Keratinocyte (primary cell): ENCODE measurements at places on chromosomes 7 and 10.

GRCh38 chr7:98703916-98704315 is 86.8 kb downstream of the NPTX2 start:
- no peak for DNase-seq

DNA sequence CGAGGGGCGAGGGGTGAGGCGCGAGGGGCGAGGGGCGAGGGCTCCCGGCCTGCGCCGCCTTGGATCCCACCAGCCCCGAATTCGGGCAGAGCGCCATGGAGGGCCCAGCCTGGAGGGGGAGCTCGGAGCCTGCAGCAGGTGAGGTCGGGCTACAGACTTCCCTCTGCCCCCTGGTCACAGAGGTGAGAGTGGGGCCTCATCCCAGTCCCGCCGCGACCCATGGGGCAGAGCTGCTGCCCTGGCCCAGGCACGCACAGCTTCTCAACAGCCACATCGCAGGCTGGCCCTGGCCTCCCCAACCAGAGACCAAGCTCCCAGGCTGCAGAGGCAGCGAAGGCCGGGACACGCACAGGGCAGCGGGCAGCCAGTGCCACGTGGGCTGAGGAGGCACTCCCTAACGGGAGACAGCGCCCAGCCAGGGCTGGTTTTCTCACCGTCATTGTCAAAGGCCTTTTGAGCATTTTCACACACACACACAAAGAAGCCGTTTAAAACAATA is 191.8 kb downstream of the PTPRN2 start:
- no peak for DNase-seq

DNA sequence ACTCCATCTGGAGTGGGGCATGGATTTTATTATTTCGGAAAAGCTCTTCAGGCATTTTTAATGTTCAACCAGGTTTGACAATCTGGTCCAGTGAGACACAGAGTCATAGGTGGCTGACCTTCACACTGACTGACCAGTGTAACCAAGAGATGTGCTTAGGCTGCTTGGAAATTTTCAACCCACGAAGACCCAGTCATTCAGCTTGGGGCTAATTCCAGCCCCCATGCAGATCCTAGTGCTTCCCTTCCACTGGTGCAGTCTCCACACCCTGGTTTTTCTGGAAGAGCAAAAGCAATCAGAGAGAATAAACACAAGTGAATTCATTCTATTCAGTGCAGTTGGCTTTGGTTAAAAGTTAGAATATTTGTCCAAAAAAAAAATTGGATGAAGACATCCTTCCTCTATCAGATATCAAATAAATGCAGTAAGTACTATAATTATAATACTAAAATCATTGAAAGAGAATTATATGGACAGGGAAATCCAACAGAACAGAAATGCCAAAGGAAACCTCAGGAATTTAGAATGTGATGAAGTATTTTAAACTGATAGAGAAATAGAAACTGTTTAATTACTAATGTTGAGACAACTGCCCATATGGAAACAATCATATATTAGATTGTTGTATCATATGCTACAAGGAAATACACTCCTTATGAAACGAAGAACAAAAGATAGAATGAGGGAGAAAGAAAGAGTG is 178.0 kb downstream of the NPSR1 start:
- no peak for DNase-seq

DNA sequence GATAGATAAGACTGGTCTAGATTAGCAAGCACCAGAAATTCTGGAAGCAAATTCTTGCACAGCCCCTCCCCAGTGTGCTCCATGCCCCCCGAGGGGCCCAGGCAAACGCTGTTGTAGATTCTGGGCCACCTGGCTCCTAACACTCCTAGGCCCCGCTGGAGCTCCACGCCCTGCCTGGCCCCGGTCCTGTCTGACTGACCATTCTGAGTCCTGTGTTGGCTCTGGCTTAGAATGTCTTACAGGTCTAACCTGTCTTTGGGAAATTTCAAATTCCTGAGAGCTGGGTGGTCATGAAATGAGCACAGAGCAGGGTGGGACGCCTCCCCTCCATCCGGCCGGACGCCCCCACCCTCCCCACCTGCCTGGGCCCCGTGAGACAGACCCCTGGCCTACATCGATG is 12.6 kb upstream of the OPALIN start:
- no peak for DNase-seq
